ENCODE measurements at places on chromosomes 16 and 17.
A peak's percentile ranks its signal among the peaks of the same experiment; 100 is the strongest.

DNA sequence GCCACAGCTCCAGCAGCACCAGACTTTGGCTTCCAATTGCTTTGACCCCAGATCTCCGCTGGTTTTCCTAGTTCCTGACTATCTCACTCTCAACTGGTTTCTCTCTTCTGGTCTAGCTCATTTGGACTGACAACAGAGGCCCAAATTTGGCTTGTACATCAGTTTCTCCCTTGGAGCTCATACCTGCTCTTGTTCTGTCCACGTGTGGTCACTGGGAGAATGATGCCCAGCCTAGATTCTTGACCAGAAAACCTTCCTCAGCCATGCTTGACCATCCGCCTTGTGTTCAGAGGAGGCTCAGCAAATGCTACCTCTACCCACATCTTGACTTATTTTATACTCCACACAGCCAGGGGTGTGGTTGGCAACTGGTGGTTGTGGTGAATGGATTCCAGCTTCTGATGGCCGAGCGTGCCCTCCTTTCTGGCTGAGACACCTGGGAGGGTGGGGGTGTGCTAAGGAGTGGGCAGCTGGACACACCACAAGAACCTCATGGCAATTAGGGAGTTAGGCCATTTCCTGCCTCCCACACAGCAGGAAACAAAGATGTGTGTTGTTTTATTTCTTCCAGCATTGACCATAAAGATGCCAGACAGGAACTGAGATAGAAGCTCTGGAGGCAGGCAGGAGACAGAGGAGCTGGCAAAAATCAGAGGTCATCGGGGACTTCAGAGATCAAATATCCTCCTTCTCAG lies 93.8 kb upstream of the FAM20A start:
- peak; percentile 11 for DNase-seq

- no peak for DNase-seq
Measured at GRCh38 chr16:72149676-72150464, 22.1 kb downstream of the PMFBP1 start.

- DNase-seq, result no peak
Measured at GRCh38 chr17:63540590-63540989, 9.7 kb upstream of the DCAF7 start.

DNA sequence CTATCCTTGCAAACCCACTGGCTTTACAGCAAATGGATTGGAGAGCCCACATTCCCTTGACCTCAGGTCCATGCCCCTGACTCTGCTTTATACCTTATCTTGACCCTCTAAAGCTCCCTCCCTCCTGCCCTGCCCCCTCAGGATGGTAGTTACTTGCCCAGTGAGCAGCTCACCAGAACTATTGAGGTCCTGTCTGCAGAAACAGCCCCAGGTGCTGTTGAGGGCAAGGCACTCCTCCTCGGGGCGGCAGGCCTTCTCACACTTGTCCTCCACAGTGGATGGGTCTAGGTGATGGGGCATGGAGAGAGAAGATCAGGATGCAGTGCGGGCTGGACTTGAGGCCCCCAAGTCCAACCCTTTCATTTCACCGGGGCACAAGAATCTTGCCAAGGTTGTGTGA lies 4.6 kb downstream of the GP2 start:
- no peak for DNase-seq

DNA sequence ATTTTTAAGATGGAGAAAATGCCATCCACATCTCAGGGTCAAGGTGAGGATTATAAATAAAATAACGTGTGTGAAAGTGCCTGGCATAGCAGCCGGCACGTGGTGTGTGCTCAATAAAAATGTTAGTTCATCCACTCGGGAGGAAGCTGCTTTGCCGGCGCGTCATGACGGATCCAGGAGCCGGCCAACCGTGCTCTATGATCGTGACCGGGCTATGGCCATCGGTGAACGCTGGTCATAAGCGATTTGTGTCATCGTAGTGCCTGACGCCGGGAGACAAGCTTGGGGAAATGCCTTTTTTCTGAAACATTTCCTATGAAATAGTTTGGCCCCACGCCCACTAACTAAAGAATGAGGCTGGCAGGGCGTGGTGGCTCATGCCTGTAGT lies 74.0 kb downstream of the CMC2 start:
- peak; percentile 93 for DNase-seq

DNA sequence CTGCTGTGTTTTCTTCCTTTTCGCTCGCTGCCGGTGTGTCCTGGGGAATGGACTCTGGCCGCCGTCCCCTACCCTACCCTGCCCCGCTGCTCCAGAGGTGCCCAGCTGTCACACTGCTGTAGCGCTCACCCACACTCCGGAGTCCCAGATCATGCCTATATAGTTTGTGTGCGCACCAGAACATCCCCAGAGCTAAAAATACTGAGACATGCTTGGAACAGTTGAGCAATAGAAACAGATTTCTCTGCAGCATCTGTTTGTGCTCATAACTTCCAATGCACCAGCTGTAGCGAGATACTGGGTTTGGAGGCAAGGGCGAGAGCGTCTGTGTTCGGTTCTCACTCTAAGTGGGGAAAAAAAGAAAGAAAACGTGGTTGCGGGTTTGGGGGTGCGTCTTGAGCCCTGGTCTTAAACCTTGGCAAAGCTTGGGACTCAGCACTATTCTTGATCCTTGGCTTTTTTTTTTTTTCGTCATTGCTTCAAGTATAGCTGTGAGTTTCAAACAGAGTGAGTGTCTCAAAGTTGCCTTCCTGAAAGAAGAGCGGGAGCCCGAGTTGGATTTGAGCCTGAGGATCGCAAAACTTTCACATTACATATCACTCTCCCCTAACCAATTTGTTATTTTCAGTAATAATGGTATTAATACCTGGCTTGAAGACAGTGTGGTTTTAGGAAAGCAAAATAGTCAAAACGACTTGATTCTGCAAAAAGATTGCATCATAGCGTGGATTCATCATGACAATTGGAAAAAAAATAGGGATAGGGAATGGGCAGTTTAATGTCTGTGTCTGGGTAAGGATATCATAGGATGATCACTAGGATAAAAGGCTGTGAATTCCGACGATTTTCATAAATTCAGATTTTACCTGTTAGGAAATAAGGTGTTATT lies 621 bp downstream of the KCNJ2 start:
- peak; percentile 17 for DNase-seq

DNA sequence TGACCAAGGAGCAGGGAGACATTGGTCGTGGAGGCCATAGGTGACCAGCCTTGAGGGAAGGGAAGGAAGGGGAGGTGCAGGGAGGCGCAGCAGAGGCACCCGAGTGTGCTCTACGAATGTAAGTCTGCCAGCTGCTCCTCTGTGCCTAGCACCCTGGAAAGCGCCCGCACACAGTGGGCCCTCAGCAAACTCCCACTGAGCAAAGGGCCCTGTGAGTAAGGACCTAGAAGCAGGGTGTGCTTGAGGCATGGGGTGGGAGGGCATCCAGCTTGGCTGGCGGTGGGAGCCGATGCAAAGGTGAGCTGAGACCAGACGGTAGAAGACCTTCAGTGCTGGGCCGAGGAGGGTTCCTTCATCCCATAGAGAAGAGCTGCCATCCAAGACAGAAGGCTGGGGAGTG lies 36.2 kb upstream of the MEOX1 start:
- DNase-seq, result no peak

DNA sequence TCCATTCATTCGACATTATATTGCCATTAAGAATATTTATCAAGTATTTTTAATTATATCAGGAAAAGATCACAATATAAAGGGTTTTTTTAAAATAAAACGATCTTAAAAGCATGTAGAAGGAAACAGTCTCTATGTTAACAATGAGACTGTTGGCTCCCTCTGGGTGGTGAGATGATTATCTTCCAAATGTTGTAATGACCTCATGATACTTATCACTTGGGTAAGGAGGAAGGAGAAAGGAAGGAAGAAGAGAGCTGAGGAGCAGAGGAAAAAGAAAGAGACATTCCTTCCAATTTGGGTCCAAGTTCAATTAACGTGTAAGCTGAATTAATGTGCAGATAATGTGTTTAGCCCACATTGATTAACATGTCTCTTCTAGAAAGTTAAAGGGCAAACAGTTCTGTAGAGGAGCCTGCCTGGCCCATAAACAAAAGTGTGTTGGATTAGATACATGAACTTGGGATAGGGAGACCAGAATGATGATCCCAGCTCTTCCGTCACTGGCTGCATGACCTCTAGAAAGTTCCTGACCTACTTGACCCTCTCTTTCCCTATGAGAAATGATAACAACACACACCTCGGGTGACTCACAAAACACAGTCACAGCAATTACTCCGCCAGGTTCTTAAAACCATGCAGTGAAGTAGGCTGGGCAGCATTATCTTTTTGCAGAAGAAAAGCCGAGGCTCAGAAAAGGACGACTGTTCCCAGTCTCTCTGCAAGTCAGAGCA lies 32.0 kb downstream of the PIMREG start:
- DNase-seq, result no peak

DNA sequence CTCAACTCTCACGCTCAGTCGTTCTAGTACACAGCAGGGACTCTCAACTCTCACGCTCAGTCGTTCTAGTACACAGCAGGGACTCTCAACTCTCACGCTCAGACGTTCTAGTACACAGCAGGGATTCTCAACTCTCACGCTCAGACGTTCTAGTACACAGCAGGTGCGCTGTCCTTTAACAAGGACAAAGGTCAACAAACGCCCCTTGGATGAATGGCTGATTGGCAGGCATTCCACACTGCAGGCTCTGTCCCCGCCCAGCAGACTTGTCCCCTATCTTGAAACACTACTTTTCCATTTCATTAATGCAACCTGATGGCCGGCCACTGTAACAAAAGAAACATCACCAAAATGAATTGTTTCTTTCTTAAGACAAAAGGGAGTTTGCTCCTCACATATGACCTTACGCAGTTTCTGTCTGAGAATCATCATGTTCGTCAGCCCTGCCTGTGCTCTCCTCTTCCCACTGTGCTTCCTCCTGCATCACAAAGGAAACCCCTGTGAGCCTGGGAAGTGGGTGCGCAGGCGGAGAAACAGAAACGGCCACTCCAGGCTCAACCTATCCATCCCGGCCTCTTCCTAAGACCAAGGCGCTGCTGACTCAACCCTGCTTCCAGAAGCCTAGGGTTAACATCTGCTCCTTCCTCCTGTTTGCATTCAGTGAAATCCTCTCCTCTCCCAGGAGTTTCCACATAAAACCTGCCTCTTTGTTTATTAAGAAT lies 59.8 kb downstream of the ANKRD11 start:
- DNase-seq, result no peak

- no peak for DNase-seq
Measured at GRCh38 chr17:5373112-5373511, 46.4 kb downstream of the NUP88 start.

- peak; percentile 91 for DNase-seq
Measured at GRCh38 chr17:77319211-77320043, 178.7 kb downstream of the SEC14L1 start.

- peak; percentile 52 for DNase-seq
Measured at GRCh38 chr16:87702325-87702811, 63.4 kb downstream of the KLHDC4 start.

- DNase-seq, result peak; percentile 54
Measured at GRCh38 chr17:75457047-75457654, 716 bp downstream of the TMEM94 start.

DNA sequence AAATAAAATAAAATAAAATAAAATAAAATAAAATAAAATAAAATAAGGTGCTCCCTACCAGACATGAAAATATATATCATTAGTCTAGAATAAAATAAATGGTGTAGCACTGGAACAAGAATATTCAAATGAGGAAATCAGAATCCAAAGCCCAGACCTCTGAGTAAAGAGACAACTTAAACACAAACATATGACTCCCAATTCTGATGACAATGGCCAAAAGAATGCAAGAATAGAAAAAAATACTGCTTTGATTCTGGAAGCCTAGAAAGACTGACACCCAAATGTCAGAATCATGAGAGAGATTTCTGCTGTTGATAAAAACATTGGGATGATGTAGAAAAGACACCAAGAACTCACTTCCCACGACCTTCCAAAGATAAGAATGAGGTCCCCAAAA lies 27.9 kb downstream of the MYOCD start:
- peak; percentile 59 for DNase-seq

DNA sequence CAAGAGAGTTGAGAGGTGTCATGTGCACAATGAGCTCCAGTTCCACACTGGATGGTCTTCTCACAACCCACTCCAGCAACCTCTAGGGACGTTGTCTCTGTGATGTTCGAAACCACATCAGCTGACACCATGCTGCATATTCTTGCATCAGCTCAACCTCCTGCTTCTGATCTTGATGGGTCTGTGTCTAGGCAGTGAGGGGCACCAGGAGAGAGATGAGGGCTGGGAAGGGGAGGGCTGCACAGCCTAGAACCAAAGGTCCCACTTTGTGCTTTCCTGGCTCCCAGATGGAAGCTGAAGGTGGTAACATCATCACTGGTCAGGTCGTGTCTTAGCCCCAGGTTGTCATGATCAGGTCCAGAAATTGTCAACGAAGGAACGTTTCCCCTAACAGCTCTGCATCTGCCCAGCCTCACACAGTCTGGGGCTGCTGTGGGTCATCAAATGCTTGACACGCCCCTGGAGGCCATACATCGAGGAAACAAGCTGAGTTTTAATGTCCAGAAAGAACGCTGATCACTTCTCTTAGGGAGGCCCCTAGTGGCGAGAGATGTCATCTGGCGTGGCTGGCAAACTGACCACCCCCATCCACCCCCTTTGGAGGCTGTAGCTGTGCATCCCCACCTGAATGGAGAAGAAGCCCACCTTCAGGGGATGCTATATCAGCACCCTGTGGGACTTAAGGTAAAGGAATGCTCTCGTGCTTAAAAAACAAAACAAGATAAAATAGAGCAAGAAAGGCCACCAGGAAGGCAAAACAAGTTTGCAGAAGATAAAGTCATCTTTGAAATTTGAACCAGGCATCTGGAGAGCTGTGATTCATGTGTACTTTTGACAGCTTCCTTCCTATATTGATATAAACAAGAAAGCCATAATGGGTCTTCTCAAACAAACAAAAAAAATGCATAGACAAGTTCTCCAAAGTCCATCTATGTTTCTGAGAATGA lies 58.3 kb downstream of the WIPI1 start:
- DNase-seq, result peak; percentile 88

DNA sequence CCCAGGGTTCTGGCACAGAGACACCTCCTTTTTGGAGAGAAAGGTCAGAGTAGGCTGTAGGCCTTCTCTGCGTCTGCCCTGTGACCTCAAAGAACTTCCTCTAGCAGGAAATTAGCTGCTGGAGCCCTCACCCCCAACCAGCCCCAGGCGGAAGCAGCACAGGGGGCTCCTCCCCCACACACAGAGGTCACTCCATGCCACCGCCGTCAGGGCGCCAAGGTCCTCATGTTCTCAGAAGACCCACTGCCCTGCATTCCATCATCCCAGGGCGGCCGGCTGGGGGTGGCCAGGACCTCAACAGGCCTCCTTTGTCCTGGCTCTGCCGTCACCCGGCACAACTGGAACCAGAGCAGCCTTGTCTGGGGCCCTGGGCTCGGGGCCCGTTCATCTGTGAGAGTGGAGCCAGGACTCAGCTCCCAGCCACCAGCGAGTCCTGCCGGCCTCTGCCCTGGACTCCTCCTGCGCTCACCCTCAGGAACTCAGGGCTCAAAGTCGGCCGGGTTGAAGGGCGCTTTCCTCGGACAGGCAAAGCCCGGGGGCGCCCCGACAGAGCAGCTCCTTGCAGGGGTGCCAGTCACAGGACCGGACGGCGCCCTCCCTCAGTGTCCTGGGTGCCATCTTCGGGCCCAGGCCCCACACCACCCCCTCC lies 1.2 kb downstream of the TMC6 start:
- DNase-seq, result no peak

DNA sequence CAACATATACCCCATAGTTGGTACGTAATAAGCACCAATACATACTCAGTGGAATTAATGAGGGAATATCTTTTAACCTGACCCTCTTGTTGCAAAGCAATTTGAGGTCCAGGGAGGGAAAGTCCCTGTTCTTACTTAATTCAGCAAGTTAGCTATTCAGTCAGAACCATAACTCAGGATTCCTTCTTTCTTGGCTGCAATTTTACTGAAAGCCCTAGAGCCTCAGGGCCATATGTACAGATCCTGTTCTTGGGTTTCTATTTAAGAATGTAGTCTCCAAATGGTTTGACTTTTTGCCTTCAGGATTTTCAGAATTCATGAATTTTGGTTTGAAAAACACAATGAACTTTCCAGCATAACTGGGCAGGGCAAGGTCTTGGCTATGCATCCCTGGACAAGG lies 436.5 kb downstream of the HS3ST4 start:
- no peak for DNase-seq
